ENCODE measurements at places on chromosomes 11 and 22.

DNA sequence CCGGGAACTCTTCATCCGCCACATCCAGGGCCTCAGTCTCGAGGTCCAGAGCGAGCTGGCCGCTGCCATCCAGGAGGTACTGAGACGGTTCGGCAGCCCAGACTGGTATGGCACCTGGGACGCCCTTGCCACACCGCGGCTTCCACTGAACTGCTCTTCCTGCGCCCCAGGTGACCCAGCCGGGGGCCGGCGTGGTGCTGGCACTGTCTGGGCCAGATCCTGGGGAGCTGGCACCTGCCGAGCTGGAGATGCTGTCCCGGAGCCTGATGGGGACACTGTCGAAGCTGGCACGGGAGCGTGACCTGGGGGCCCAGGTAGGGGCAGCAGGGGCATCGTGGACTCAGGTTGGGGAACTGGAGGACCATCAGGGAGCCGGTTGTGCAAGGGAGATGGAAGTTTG is 1.4 kb downstream of the CCDC88B start:
- no peak for DNase-seq

- no peak for DNase-seq
These were observed 130.8 kb downstream of the ARL14EP start for GRCh38 chr11:30453705-30454104.

DNA sequence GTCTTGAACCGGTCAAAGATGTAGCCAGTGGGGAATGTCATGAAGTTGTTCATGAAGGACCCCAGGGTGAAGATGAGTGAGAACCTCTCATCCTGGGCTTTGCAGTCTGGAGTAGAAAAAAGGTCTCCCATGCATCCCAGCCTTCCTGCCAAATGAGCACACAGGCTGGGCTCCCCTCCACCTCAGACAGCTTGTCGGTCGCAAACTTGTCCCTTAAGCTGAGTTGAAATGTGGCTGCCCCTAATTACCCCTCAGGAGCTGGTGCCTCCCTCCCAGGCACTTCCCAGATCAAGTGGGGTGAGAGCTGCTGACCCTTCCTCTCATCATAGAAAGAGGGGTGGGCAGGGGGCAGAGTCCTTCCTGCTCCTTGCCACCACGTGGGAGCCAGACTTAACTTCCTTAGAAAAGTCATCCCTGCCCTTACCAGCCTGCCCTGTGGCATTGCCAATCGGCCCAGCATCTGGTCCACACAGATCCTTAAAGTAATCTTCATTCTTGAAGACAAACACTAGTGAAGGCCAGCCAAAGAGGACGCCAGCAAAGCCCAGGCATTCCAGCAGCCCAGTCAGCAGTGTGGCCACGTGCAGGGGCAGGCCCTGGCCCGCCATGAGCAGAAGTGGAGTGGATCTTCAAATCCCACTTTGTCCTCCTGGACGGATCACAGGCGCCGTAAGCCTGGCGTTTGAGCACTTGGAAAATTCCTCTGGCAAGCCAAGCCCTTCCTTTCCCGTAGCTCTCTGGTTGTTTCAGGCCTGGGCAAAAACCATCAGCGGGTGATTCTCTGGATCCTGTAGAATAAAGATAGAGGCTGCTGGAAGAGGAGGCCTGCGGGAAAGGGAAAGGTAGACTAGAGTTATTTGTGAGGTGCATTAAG is 1.1 kb downstream of the SLC43A3 start:
- DNase-seq: peak; percentile 41

DNA sequence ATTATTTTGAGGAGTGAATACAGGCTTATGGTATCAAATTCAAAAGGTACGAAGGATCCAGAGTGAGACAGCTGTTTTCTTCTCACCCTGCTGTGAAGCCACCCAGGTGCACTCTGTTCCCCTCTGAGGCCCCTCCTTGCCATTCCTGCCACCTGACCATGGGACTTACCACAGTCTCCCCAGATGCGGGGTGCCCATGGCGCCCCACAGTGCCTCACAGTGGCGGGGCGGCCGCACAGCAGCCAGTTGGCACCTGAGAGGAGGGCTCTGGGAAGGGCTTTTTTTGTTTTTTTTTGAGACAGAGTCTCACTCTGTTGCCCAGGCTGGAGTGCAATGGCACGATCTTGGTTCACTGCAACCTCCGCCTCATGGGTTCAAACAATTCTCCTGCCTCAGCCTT is 151.7 kb downstream of the CEP164 start:
- DNase-seq: no peak

DNA sequence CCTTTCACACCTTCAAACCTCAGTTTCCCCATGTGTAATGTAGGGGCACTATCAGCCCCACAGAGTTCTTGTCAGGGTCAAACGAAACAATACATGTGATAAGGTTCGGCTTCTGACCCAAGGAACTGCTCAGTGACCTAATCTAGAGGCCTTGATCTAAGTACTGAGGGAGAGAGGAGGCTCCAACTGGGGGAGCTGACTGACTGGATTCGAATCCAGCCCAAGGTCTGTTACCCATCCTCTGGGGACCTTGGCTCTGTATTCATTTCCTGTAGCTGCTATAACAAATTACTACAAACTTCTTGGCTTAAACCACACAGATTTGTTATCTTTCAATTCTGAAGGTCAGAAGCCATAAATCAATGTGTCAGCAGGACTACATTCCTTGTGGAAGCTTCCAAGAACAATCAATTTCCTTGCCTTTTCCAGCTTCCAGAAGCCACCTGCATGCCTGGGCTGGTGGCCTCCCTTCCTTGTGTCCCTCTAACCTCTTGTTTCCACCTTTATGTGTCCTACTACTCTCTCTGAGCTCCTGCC is 10.7 kb upstream of the ANAPC15 start:
- DNase-seq: no peak
